NCI-H774 (cell line): ENCODE measurements at places on chromosomes 7 and 10.

- no peak for DNase-seq
These were observed at the start of gene CRTAC1 for GRCh38 chr10:98030093-98030821. Gene CRTAC1 (minus strand): TSS chr10:98030621. CDS start chr10:98030472, 149 bp downstream.

DNA sequence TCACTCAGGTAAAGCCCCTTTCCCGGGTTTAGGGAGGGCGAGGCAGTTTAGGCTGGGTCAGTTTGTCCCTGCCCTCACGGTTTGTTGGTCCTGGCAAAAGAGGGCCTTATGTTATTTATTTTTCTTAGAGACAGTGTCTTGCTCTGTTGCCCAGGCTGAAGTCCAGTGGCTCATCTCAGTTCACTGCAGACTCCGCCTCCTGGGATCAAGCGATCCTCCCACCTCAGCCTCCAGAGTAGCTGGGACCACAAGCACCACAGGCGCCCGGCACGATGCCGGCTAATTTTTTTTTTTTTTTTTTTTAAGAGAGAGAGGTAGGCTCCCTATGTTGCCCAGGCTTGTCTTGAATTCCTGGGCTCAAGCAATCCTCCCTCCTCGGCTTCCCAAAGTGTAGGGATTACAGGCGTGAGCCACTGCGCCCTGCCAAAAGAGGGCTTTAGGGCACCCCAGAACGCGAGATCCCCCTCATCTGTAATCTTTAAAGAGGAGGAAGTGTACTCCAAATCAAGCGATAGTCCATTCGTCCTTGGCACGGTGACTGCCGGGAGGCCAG lies 626 bp upstream of the BMS1 start:
- no peak for DNase-seq

GRCh38 chr10:92801978-92802872 lies 46.1 kb upstream of the EXOC6 start:
- DNase-seq, result no peak

DNA sequence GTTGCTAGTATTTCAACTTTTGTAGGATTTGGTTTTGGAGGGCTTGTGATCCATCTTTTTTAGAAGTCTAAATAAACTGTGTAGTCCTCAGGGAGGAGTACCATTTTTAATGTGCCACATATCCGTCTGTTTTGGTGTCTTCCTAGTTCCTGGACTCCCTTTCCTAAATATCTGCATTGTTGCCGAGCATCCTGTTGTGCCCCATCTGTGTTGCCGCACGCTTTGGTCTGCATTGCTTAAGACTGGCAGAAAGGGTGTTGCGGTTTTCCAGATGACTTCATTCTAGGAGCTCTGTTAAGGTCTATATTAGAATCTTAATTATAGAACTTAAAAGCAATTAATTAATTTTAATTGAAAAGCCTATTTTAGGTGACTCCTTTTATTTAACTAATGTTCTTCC lies 49.4 kb downstream of the RBM33 start:
- no peak for DNase-seq

DNA sequence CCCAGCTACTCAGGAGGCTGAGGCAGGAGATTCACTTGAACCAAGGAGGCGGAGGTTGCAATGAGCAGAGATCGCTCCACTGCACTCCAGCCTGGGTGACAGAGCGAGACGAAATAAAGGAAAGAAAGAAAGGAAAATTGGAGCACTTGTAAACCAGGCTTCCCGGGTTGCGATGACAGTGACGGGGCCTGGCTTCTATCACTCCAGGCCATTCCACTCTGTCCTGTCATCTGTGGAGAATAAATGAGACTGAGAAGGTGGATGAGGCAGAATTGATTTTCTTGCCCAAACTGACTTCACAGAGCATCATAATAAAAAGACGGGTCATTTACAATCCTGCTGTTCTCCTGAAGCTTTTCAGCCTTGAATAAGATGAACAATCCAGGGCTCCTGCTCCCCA lies 12.1 kb upstream of the KPNA7 start:
- DNase-seq, result no peak

- no peak for DNase-seq
These were observed 346.0 kb downstream of the FRMD4A start for GRCh38 chr10:13984647-13985155.

- no peak for DNase-seq
These were observed 23.7 kb downstream of the SVIL start for GRCh38 chr10:29610876-29611647.

GRCh38 chr7:157490465-157490912 lies 153.7 kb downstream of the DNAJB6 start:
- no peak for DNase-seq

GRCh38 chr10:14540611-14541010 lies 209.9 kb upstream of the FRMD4A start:
- DNase-seq, result no peak

GRCh38 chr10:130128922-130129321 lies 7.3 kb upstream of the GLRX3 start:
- no peak for DNase-seq

DNA sequence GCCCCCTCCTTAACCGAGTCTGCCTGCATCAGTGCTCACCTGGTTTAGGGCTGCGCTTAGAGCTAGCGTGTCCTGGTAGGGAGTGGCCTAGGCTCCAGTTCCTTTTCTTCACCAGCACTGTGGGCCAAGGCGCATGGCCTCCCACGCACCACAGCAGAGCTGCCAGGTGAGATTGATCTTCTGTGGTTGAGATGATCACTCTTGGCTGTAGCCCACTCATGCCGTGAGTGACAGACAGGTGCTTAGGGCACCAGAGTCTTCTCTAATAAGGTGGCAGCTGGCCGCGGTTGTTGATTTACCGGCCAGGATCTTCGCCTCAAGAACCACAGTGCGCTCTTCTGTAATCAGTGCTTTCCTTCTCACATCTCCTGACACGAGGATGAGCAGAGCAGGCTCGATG lies 157.2 kb upstream of the INSYN2A start:
- DNase-seq, result no peak

DNA sequence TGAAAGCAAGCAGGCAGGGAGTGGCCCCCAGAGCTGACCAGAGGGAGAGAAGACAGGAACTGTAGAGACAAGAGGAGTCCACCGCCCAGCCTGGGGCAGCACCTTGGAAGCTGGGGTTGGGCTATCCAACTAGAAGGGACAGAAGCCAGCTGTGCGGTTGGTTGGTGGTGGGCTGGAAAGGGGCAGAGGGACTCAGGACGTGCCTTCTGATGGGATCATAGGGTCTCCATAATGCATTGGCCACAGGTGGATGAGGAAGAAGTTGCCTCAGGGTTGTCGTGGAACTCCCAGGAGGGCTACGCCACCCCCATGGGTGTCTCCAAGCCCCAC lies 114.0 kb upstream of the RET start:
- DNase-seq, result no peak

GRCh38 chr7:47473499-47474210 lies 108.3 kb downstream of the TNS3 start:
- no peak for DNase-seq

DNA sequence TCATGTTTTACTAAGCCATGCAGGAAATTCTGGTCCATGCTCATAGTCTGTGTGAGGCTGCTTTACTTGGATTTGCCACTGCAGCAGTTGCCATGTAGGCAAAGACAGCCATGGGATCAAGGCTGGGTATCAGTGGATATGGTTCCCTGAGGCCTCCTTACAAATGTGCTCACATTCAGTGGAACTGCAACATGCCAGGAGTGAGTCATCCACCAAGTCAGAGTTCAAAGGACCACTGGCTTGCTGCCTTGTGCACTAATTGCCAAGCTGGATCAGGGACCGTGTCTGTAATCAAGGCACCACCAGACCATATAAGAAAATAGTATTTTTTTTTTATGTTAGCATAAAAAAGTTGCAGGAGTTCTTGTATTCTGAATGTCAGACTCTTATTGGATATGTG lies 101.0 kb downstream of the CDCA7L start:
- no peak for DNase-seq

DNA sequence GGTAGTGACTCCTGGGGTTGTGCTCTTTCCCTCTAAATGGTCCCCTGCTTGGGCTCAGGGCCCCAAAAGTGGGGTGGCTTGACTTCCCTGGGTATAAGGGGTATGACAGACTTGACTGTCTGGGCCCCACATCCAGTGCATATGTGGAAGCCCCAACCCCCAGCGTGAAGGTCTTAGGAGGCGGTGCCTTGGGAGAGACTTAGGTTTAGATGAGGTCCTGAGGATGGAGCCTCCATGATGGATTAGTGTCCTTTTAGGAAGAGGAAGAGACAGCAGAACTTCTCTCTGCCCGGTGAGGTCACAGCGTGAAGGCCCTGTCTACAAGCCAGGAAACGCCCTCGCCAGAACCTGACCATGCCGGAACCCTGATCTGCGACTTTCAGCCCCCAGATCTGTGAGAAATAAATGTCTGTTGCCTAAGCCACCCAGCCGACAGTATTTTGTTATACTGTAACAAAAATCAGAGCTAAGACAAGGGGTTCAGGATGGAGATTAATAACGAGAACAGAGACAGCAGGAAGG lies 23.8 kb downstream of the PODXL start:
- no peak for DNase-seq

DNA sequence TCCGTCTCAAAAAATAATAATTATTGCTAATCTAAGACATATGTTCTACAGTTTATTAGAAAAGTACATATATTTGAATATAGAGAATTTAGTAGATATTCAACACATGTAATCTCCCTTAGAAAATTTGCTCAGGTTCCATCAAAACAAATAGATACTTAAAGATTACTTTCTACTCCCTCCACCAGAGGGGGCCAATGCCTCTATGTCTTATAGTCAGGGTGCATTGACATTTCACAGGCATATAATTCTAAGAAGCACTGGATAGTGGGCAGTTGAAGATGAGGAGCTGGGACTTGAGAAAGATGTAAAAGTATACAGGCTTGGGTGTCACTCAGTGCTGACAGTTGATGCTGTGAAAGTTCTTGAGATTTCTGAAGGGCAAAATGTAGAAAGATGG lies 301.6 kb upstream of the HPS1 start:
- no peak for DNase-seq

DNA sequence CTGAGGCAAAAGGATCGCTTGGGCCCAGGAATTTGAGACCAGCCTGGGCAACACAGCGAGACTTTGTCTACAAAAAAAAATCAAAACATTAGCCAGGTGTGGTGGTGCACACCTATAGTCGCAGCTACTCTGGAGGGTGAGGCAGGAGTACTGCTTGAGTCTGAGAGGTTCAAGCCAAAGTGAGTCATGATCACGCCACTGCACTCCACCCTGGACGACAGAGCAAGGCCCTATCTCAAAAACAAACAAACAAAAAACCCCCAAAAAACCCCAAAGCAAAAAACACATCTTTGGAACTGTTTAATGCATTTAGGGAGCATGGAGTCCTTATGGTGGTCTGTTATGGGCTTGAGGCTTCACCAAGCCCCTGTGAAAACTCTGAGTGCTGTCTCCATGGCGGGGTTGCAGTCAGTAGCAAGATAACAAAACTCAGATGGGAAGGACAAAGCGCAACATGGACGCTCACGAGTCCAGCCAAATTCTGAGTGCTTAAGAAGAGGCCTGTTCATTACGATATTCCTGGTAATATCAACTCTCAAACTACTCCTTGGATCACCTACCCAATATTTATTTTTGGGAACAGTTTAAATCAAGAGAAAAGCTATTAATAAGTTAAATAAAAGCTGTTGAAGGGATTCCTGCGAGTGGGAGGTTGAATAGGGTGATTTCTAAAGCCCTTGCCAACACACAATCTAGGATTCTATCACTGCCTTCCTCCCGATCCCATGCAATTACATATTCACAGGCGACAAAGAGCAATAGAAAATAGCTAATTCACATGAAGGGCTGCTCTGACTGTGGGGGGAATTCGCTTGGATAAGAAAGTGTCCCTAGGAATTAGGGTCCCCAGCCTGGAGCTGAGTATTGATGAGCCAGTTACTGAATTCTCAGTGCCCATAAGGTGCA lies 123.3 kb downstream of the HIPK2 start:
- no peak for DNase-seq

- DNase-seq, result no peak
These were observed 97.8 kb upstream of the PODXL start for GRCh38 chr7:131654249-131654558.

DNA sequence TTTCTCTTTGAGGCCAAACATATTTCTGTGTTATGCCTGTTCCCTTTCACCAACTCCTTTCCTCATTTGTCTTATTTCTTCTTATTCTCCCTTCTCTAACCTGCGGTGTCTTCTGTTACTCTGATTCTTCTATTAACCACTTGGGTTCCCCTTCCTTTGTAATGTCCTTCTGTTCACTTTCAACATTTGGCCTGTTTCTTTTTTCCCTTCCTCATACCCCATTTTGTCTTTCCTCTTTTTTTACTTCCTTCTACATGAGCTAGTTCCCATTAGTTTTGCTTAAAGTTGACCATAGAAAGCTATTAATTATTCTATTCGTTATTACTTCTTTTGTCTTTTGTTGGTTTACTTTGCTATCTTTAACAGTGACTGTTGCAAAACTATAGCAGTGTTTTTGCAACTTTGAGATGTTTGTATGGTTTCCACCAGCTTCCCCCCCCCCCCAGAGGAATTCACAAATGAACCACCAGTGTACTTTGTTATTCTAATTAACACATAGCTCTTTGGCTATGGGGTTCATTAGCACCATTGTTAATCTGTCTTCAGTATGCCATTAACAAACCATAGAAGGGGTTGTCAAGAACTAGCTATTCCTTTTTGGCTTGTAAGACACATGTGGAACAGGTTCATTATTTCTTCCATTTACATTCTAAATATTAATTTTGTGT lies 2.9 kb downstream of the LRGUK start:
- no peak for DNase-seq

DNA sequence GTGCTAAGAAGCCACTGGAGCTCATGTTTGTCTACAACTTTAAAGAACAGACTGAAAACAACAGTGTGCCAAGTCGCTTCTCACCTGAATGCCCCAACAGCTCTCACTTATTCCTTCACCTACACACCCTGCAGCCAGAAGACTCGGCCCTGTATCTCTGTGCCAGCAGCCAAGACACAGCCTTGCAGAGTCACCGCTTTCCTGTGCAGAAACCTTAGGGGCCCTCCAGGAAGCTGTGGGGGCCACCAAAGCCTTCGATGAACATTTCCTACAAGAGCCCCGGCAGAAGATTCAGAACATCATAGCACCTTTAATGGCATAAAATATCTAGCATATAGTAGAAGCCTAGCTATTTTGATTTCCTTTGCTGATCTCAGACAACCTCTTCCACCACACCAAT lies 88.0 kb upstream of the PRSS58 start:
- no peak for DNase-seq
